Stimulated activated CD8-positive, alpha-beta memory T cell treated with anti-CD3 and anti-CD28 coated beads, Interleukin-15, amount 100 ng/mL, for 24 hours (primary cell): ENCODE measurements at places on chromosomes 4 and X.

DNA sequence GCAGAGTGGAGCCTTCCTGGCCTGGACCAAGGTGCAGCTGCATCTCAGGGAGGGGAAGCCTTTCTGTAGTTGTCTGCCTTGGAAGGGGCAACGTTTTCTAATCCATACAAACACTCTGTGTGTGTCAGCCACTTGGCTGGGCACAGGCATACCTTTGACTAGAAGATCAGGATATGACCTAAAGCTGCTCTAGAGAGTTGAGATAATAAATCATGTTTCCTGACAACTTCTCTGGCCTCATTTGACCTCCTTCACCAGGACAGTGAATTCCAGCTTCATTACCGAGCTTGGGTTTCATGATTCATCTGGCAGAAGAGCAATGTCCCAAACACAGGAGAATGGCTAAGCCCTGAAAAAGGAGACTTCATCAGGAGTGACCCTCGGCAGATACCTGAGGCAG lies 89.6 kb upstream of the KIT start:
- no peak for DNase-seq

- DNase-seq: no peak
Observed at GRCh38 chr4:177322266-177322665, 12.6 kb downstream of the NEIL3 start.

DNA sequence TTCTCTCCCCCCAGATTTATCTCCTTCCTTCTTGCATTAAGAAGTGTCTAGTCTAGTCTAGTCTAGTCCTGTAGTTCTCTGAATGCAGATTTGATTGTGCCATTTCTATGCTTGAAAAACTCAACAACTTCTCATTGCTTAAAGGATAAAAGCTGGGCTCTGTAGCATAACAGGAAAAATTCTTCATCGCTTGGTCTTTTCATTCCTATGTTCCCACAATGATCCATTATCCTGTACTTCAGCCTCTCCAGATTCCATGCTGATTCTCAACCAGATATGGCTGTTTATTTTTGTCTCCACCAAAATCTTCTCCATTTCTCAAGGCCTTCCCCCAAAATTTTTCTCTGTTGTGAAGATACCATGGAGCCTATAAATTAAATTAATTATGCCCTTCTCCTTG lies 102.9 kb upstream of the STIM2 start:
- DNase-seq: no peak

- DNase-seq: no peak
Observed at GRCh38 chrX:153065389-153065788, 6.9 kb upstream of the PNMA6A start.

DNA sequence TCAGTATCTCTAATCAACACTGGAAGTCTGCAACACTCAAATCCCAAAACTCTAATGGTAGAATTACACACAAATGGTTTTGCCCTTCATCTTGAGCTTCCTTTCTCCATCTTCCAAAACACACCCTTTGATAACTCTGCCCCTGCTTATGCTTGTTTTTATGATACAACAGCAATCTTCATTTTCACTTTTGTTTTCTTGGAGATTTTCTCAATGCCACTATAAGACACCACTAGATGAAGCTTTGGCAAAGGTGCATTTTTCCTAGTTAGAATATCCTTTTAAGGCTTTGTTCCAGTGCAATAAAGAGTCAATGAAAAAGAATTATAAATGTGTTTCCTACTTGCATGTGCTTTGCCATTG lies 472.4 kb upstream of the NWD2 start:
- DNase-seq: no peak

GRCh38 chrX:38817004-38817703 lies 15.9 kb downstream of the MID1IP1 start:
- no peak for DNase-seq

GRCh38 chrX:97931586-97931985 lies 1047.9 kb downstream of the RPA4 start:
- DNase-seq: no peak

GRCh38 chr4:91754716-91755115 lies 549.0 kb upstream of the GRID2 start:
- DNase-seq: no peak

DNA sequence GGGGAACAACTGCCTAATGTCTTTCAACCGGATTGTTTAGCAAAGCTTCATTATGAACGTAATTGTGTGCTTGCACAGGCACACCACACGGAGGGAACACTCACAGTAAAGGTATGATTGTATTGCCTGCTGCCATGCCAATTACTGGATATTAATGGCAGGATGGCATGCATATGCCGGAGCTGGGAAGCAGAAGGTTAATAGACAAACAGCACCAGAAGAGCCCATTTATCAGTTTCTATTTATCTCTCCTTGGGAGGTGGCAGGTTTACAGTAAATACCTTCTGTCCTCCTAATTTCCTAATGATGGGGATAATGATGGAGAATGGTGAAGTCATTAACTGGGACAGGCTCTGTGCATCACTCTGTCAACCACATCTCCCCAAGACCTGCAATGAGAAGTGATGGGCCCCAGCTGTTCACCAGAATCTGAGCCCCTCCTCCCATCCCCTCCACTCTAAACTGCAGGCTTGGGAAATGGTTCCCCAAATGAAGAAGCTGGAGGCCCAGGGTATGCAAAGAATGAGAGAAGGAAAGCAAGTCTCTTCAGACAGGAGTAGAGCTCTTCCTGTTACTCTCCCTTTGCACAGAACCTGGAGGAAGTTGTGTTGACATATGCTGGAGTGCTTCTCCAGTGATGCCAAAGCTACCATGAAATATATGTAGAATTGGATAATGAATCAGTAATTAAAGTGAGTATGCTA lies 160.8 kb downstream of the NAA11 start:
- no peak for DNase-seq

GRCh38 chrX:87728459-87728858 lies 210.9 kb downstream of the KLHL4 start:
- DNase-seq: no peak

GRCh38 chr4:80173841-80174240 lies 23.5 kb upstream of the PRDM8 start:
- no peak for DNase-seq

DNA sequence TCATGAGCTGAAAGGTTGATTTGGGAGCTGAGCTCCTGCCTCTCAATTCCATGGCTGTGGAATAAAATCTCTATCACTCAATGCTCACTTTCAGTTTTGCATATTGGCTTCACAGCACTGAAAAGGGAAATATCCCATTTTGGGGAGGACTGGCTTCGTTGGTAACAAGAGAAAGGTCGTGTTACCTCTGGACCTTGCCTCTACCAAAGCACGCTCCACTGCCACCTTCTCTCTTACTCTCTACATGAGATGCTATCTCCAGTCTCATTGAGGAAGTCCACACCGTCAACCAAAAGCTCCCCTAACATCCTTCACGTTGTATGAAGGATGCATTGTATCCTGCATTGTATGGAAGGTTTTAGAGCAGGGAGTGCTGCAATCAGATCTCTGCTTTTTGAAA lies 195.0 kb upstream of the LDB2 start:
- DNase-seq: no peak

- DNase-seq: no peak
Observed at GRCh38 chr4:99205153-99205979, 13.7 kb downstream of the ADH6 start.

GRCh38 chrX:148771440-148771839 lies 271.0 kb downstream of the AFF2 start:
- DNase-seq: no peak

- DNase-seq: no peak
Observed at GRCh38 chr4:6885953-6886557, 23.6 kb upstream of the TBC1D14 start.

DNA sequence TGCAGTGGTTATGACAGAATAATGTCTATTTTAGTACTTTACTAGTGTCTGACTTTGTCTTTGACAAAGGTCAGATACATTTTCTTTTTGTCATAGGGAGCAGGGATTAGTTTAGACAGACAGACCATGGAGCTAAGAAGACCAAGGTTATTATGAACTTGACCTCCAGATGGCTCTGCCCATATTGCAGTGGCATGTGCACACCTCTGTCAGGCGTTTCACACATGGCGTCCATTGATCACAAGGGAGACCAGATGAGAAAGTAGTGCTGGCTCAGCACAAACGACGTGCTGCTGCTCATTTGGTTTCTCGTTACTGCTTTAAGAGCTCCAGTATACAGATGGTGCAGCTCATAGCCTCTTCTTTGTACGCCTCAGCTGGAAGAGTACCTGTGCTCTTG lies 56.3 kb upstream of the HPSE start:
- DNase-seq: no peak
